ENCODE measurements at places on chromosomes 6 and 20.

DNA sequence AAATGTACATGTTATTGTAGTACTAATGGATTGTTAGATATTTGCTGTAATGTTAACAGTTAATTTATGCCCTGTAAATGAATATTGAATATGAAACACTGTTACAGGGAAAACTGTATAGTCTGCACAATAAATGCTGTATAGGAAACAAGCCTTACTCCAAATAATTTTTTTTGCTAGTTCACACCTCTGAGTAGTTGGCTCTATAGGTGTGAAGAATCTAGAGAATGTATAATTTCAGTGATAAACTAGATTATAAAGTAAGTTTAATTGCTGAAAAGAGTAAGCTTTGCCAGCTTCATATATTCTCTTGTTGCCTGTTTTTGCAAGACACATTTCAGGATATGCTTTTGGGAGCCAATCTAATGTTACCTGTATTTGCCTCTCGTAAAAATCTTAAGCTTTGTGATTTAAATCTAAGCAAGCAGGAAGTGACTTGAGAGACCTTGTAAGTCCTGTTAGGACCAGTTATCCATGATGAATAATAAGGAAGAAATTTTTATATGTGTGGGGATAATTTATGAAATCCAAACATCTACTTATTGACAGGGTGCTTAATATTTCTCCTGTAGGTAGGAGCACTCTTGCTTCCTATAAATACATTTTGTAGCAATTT is 232.4 kb downstream of the ZFAND3 start:
- no peak for DNase-seq

- no peak for DNase-seq
Measured at GRCh38 chr6:53795340-53795701, 516 bp downstream of the LRRC1 start.

GRCh38 chr6:70538376-70538775 is 28.4 kb upstream of the SDHAF4 start:
- DNase-seq: no peak

- DNase-seq: no peak
Measured at GRCh38 chr6:148716811-148717210, 30.0 kb upstream of the UST start.

- DNase-seq: no peak
Measured at GRCh38 chr6:81792826-81793225, 40.3 kb upstream of the TENT5A start.

GRCh38 chr6:90296341-90297114 is at the start of gene BACH2:
BACH2 (minus strand) TSS chr6:90296843; CDS start chr6:90008844, 287,999 bp downstream.
- no peak for DNase-seq

DNA sequence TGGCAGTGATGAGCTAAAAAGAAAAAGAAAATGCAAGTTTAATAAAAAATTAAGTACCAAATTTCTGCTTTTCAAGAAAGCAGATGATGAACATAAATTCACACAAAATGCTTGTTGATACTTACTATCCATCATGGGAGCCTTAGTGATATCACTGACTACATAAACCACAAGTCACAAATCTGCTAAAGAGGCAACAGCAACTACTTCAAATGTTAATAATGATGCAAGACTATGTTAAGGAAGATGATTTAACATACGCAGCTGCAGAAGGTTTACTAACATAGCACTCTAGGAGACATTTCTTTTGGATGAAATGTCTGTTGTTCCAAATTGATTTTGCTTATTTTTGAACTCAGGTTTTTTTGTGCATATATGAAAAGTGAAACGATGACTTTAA is 18.6 kb downstream of the FYN start:
- DNase-seq: no peak

GRCh38 chr20:45432294-45432693 is 16.4 kb downstream of the PIGT start:
- no peak for DNase-seq

- no peak for DNase-seq
Measured at GRCh38 chr6:119368921-119369320, 19.4 kb upstream of the MAN1A1 start.

DNA sequence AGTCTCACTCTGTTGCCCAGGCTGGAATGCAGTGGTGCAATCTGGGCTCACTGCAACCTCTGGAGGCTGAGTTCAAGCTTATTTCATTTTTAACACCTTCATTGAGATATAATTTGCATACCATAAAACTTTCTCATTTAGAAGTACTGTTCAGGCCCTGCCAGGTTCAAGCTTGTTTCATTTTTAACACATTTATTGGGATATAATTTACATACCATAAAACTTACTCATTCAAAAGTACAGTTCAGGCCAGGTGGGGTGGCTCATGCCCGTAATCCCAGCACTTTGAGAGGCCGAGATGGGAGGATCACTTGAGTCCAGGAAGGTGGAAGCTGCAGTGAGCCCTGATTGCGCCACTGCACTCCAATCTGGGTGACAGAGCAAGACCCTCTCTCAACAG is 5.5 kb downstream of the OR2B6 start:
- DNase-seq: no peak

DNA sequence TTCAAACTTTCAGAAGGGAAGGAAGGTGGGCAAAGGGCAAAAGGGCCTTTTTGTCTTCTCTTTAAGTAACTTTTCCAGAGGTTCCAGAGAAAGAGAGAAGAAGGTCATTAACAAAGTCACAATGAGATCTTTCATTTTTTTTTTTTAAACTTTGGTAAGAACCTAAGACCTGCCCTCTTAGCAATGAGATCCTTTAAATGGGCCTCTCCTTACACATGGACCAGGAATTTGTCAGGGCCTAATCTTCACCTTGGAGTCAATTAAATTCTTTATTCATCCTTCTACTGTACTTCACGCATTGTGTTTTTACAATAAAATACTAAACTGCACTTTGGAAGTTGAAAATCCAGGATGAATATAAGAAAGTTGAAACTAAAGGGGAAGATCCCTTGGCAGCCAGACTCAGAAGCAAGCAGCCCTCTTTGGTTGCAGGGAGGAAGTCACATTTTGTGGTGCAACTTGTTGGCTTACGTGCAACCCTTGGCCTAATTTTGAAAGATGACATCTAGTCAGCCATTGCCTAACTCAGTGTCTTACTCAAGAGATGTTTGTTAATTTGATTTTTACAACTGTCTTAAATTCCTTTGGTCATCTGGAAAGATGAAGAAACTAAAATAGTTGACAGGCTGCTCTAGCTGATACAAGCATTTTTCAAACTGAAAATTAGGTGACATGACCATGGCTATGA is 11.9 kb upstream of the TMEM170B start:
- no peak for DNase-seq

DNA sequence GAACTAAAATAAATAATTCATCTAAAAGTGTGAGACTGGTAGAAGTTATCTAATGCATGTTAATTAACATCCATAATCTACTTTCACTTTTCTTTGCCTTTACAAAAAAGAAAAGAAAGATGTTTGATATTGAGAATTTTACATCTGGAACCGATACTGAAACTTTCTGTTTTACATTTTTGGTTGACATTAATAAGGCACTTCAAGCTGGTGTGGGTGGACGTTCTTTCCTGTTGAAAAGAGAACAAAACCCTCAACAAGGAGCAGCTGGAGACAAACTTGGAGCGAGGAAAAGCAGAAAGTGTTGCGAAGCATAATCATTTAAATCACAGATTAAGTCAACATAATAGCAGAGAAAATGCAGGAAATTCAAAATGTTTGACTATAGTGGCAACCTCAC is 575.2 kb upstream of the ADGRB3 start:
- no peak for DNase-seq

DNA sequence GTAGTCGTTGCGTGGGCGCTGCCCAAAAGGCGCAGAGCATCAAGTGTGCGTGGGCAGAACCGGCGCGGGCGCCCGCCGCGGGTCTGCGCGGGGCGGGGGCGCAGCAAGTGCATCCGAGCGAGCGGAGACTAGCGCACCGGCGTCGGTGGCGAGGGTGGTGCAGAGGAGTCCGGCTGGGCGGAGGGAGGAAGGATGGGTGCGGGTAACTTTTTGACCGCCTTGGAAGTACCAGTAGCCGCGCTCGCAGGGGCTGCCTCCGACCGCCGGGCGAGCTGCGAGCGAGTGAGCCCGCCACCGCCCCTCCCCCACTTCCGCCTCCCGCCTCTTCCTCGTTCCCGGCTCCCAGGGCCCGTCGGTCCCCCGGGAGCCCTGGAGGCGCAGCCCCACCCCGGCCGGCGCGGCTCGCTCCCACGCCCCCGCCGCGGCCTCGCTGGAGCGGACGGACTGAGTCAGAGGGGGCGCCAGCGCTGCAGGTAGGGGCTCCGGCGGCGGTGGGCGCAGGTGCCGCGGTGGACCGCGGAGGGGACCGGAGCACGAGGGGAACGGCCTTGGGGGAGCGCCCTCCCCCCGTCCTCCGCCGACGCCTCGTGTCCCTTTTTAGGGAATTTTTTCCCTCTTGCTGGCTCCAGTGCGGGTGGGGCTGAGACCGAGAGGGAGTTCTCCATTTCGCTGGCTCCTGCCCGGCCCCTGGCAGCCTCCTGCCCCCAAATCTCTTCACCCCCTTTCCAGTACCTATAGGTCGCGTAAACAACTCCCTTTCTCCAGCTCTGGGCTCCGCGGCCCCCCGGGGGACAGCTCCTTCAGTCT is 1.6 kb upstream of the DBNDD2 start:
- no peak for DNase-seq

GRCh38 chr6:110250058-110250457 is 69.8 kb downstream of the CDC40 start:
- no peak for DNase-seq

DNA sequence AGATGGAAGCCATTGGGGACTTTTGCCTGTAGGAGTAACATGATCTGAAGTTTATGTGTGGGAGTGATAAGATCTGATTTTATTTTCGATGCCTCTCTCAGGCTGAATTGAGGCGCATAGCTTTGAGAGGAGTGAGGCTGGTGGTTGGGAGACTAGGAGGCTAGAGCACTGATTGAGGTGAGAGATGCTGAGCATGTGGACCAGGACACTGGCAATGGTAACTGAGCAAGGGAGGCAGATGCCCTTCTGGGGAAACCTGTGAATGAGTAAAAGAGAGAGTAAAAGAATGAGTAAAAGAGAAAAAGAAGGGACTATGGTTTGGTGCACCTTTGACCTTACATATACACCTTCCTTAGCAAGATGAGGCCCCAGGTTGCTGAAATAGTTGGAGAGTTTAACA is 3.0 kb downstream of the RRP36 start:
- no peak for DNase-seq

DNA sequence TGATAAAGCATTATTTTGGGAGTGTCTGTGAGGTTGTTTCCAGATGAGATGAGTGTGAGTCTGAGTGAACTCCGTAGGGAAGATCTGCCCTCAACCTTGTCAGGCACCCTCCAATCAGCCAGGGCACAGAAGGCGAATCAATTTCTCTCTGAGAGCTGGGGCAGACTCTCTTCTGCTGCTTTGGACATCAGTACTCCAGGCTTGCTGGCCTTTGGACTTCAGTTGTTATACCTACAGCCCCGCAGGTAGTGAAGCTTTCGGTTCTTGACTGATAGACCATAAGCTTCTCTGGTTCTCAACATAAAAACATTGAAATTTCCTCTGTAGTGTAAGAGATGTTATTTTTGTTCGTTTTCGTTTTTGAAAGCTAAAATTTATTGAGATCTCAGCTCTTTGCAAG is 71.4 kb downstream of the MAFB start:
- DNase-seq: no peak

DNA sequence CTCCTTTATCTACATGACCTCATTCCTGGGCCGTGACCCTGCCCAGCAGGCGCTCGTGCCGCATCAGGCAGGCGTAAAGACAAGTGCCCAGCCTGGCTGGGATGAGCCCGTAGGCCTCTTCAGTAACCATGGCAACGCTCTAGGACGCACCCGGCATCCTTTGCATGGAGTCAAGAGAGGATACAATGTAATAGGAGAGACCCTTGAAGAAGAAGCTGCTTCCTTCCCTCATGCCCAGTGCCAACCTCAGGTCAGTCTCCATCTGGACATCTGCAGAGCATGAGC is 5.0 kb upstream of the LSM14B start:
- no peak for DNase-seq

DNA sequence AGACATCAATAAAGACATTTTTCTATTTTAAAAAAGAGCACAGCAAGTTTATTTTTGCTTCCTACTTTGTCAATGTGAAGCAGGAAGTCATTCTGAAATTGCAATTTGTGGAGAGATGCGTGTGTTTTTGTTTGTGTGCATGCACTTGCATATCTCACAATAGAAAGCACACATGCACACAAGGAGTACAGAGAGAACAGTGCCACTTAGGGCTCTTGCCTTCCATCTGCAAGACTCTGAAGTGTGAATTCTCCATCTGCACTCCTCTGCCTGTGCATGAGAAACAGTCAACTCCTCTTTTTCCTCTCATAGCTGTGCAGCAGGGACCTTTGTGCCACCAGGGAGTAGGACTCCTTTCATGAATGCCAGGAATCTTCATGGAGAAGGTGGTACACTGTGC is 316.3 kb upstream of the CNR1 start:
- DNase-seq: no peak

- DNase-seq: no peak
Measured at GRCh38 chr6:31422587-31422986, 19.2 kb downstream of the MICA start.

GRCh38 chr6:454148-454991 is 62.8 kb downstream of the IRF4 start:
- DNase-seq: no peak

DNA sequence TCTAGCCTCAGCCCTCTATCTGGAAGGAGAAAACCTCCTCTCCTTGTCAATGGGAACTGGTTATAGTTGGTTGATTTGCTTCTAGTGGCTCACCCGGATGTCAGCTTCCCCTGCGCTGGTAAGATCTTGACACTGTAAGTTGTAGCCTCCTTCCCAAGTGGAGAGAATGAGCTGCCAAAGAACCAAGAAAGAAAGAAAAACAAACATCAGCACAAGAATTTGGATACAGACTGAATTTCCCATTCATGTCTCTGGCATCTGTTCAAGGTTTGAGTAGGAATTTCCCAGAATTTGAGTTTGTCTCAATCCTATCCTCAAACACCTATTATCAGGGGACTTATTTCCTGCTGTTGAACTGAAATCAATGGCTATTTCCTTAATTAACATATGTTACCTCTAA is 44.1 kb downstream of the ELOVL2 start:
- DNase-seq: no peak

DNA sequence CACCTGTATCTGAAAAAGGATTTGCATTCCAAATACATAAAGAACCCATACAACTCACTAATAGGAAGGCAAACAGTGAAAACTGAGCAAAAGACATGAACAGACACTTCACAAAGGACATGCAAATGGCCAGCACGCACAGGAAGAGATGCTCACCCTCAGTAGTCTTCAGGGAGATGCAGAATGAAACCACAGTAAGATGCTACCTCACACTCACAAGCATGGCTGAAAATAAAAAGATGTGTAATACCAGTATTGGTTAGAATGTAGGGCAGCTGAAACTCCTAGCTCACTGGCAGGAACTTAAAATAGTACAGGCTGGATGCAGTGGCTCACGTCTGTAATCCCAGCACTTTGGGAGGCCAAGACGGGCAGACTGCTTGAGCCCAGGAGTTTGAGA is 64.6 kb downstream of the SNX5 start:
- no peak for DNase-seq

- DNase-seq: no peak
Measured at GRCh38 chr6:14038467-14039437, 78.8 kb upstream of the CD83 start.

GRCh38 chr6:22926790-22927354 is 357.5 kb downstream of the HDGFL1 start:
- no peak for DNase-seq

- DNase-seq: no peak
Measured at GRCh38 chr6:140849456-140849855, 1283.3 kb upstream of the GJE1 start.

- DNase-seq: no peak
Measured at GRCh38 chr6:14706378-14706929, 539.4 kb upstream of the JARID2 start.

GRCh38 chr20:61704661-61705060 is 361.0 kb downstream of the TAF4 start:
- DNase-seq: no peak

- no peak for DNase-seq
Measured at GRCh38 chr6:36487698-36488097, 44.9 kb downstream of the KCTD20 start.

Measured in Panc1 (cell line).